NCI-H1417 treated with DMSO at 0.1 percent for 48 hours (cell line): ENCODE measurements at places on chromosomes 4 and X.

DNA sequence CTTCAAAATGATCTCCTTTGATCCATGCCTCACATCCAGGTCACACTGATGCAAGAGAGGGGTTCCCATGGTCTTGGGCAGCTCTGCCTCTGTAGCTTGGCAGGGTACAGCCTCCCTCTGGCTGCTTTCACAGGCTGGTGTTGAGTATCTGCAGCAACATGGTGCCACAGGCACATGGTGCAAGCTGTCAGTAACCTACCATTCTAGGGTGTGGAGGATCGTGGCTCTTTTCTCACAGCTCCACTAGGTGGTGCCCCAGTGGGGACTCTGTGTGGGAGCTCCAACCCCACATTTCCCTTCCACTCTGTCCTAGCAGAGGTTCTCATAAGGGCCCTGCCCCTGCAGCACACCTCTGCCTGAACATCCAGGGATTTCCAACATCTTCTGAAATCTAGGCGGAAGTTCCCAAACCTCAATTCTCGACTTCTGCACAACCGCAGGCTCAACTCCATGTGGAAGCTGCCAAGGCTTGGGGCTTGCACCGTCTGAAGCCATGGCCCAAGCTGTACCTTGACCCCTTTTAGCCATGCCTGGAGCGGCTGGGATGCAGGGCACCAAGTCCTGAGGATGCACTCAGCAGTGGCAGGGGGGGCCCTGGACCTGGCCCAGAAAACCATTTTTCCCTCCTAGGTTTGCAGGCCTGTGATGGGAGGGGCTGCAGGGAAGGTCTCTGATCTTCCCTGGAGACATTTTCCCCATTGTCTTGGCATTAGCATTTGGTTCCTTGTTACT lies 137.8 kb upstream of the NUDT6 start:
- DNase-seq = no peak

DNA sequence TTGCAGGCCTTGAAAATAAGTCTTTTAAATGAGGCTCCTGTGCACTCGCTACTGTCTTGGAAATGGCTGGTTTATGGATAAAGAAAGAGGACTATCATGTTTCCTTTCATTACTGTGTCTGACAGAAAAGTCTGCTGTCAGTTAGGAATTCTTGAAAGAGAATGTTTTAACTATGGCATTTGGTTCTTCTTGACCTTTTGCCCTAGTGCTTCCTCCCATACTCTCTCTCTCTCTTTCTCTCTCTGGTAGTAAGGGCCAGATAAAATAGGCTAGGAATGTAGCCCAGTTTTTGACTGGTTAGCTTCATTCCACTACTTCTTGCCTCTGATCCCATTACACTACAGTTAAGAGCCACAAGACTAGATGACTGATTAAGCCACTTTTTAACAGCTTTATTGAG lies 29.8 kb downstream of the YY2 start:
- DNase-seq = no peak

GRCh38 chrX:107452581-107452980 lies 3.1 kb downstream of the FRMPD3 start:
- DNase-seq = no peak

- DNase-seq = no peak
These were observed 29.1 kb upstream of the FGF2 start for GRCh38 chr4:122797405-122798094.

- DNase-seq = no peak
These were observed 4.1 kb downstream of the SLIT2 start for GRCh38 chr4:20255823-20256222.

DNA sequence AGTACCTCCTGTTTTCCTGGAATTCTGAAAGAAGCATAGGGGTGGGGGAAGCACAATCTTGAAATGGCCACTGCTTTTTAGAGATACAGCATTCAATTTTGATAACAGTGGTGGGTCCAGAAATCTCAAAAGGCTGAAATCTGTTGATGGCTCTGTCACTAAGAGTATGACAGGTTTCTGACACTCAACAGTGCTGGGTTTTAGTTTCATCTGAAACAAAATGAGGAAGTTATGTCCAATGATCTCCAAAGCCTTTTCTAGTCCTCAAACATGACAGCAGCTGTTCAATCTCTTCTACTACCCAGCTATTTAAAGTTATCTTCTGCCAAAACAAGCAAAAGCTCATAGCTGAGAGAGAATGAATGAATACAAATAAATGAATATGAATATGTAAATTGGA lies 110.5 kb downstream of the IL1RAPL1 start:
- DNase-seq = no peak

GRCh38 chr4:87278335-87278794 lies 44.3 kb downstream of the HSD17B13 start:
- no peak for DNase-seq

DNA sequence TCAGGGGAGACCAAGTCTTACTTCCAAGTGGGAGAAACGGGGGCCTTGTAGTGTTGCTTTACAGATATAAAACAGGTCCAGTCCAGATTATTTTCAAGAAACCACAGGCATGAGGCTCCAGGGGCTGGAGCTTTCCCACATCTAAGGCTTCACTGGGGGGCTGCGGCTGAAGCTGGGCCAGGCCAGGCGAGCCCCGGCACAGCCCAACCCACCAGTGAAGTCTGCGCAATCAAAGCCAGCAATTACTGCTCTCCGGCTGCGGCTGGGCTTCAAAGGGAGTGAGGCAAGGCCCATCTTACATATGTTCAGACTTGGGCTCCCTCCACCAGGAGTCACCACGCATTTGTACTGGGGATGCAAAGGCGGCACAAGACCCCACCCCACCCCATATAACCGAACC lies 61.7 kb downstream of the HADH start:
- no peak for DNase-seq

DNA sequence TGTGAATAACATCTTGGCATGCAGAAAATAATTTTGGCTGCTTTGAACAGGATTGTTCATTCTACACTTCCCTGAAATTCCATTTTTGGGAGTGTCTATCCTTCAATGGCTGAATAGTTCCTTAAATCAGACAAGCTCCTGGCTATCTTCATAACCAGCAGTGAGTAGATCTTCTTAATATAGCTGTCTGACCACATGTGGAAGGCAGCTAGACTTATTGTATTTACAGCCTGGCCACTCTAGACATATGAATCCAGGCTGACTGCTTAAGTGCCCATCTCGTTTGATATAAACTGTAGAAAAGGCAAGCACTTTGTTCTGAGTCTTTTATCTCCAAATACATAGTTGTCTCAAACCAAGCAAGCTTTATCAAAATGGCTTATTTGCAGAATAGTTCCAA lies 40.0 kb downstream of the PWWP3B start:
- DNase-seq = no peak

DNA sequence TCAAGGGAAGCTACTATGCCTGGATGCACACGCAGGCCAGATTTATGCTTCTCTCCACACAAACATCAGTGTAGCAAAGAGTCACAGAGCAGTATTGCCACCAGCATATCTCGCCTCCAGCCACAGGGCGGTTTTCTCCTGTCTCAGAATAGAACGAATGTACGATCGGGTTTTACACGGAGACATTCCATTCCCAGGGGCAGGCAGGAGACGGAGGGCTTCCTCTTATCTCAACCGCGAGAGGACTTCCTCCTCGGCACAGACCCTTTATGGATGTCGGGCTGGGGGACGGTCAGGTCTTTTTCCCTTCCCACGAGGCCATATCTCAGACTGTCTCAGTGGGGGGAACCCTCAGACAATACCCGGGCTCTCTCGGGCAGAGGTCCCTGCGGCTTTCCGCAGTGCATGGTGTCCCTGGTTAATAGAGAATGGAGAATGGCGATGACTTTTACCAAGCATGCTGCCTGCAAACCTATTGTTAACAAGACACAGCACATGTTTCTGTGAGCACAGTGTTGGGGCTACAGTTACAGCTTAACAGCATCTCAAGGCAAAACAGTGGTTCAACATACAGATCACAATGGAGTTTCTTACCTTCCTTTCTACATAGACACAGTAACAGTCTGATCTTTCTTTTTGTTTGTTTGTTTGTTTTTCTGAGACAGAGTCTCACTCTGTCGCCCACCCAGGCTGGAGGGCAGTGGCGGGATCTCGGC lies 24.1 kb downstream of the CSF2RA start:
- no peak for DNase-seq

- no peak for DNase-seq
These were observed 7.6 kb upstream of the XPNPEP2 start for GRCh38 chrX:129731228-129731627.

GRCh38 chr4:109967798-109968520 lies 55.3 kb downstream of the EGF start:
- DNase-seq = no peak

DNA sequence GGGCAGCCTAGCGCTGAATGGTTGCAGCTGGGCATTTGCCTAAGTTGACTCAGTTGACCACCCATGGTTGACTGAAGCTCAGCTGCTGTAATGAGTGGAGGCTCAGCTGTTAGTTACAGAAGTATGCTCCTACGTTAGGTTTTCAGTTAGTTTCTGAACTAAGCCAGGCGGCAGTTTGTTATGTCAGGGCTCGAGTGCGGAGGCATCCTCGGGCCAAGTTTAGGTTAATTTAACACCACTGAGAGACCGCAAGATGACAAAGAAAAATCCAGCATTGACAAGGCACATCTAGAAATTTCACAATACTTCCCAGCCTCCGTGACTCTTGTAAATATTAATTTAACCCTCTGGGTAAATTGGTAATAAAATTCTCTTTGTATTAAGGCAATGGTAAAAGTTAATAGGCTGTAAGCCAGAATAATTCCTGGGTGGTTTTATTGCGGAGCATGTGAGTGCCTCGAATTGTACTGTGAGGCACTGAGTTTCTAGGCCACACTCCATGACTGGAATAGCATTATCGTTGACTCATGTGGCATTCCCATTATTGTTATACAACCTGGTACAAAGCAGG lies 33.1 kb upstream of the CDKN2AIP start:
- DNase-seq = no peak

GRCh38 chr4:44629280-44629866 lies 22.1 kb downstream of the YIPF7 start:
- peak; percentile 42 for DNase-seq

GRCh38 chrX:21991504-21991903 lies 40.6 kb upstream of the PHEX start:
- no peak for DNase-seq

GRCh38 chr4:80007745-80008149 lies 65.3 kb downstream of the ANTXR2 start:
- no peak for DNase-seq

- DNase-seq = no peak
These were observed 28.6 kb upstream of the TAF9B start for GRCh38 chrX:78168065-78168464.

DNA sequence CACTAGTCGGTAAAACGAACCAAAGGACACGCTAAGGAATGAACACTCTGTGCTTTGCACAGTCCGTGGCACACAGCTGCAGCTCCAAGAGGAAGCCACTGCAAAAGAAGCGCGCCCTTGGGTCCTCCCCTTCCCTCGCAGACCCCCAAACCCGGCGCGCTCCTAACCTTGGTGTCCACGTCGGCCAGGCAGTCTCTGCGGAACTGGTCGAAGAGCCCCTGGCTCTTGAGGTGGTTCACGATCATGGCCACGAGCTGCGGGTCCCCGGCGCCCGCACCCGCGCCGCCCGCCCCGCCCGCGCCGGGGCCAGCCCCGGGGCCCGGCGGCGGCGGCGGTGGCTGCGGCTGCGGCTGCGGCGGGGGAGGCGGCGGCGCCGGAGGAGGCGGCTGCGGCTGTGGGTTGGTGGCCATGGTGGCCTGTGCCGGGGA lies 333 bp downstream of the BOD1L1 start:
- DNase-seq = no peak

DNA sequence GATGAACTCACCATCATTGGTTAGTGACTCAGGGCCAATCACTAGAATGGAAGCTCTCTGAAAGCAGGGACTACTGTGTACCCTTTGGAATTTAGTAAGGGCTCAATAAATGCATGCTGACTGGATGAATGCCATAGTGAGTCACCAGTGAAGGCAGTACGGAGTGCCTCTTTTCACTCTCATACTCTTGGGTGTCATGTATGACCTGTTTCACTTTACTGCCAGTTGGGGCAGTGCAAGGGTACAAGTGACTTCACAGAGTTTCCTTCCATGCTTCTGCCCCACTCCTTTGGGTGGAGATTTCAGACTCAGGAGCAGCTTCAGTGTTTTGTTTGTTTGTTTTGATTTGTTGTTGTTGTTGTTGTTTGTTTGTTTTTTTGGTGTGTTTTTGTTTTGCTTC lies 57.7 kb downstream of the SOX3 start:
- no peak for DNase-seq

DNA sequence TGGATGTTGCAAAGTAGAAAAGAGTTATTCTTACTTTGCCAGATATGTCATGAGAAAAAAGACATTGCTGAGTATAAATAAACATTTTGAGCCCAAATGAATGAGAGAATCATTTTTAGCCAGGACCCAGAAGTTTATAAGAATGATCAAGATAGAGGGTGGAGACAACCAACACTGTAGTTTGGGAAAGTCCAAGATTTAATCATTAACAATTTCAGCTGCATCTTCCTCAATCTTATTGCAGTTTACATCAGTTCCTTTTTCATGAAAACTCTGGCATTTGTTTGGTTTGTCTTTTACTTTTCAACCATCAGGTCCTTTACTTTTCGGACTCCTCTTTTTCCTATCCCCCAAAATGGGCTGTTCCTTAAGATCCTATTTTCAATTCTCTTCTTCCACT lies 645.9 kb downstream of the ANKRD50 start:
- DNase-seq = no peak

- DNase-seq = no peak
These were observed 276.3 kb downstream of the HNRNPD start for GRCh38 chr4:82097504-82097903.

DNA sequence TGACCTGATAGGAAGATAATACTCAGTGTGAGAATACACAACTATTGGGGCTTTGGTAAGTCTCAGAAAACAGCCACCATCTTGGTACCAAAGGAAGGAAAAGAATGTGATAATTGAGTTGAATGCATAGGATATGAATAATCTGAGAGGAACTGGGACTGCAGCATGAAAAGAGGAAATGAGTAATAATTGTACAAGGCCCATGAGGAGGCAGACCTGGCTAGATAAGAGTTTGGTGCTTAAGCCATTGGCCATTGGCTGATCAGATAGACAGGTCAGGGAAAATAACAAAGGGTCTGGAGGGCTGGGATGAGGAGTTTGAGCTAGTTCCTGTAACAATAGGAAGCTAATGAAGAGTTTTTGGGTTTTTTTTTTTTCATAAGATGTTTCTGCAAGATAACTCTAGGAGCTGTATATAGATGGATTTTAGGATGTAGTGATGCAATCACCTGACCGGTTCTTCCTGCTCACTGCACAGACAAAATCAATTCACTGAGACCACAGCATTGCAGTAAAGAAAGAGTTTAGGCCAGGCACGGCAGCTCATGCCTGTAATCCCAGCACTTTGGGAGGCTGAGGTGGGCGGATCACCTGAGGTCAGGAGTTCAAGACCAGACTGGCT lies 5.3 kb upstream of the TRMT2B start:
- DNase-seq = no peak

DNA sequence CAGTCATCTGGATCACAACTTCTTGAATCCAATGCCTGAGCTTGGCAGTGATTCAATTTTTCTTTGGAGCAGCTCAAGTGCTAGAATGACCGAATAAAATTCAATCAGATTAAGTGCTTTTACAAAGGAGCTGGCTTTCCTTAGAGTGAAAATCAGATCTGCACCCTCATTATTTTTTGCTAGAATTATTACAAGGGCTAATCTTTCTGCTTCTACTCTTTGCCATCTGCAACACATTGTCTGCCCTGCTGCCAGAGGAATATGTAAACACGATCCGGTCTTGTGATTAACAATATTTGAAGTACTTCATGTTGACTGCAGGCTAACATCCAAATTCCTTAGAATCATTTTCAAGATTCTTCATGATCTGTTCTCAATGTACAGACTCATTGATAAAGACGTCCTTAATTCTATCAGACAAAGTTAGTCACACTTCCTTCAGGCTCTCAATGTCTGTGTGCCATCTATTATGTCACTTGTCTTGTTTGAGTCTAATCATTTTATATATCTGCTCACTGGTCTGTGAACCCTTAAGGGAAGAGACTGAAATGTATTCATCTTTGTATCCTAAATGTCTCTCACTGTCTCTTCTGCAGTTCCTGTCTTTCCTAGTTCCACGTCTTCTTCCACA lies 531.2 kb downstream of the GALNTL6 start:
- DNase-seq = no peak
